ENCODE measurements at places on chromosomes 2 and 18. TPM values are rescaled to one million over a fixed set of nuclear protein-coding genes. Genes with fewer than 3 reads are reported as not detected.

Gene SLC5A6
- total RNA-seq: 101 TPM

DNA sequence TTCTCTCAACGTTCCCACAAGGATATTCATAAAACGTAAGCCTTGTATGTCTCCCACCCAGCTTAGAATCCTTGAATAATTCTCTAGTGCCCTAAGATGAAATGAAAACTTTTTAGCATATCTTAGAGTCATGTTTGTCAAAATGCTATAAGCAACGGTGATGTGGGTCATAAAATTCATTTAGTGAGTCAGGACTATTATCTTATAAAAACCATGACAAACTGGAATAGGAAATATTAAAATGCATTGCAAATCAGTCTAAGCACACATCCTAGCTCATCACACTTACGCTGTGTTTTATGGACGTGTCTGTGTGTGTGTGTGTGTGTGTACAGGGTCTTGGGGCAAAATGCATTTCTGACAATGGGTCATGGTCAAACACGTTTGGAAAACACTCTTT, 119.9 kb upstream of the ST6GAL2 start:
- DNase-seq: no peak

DNA sequence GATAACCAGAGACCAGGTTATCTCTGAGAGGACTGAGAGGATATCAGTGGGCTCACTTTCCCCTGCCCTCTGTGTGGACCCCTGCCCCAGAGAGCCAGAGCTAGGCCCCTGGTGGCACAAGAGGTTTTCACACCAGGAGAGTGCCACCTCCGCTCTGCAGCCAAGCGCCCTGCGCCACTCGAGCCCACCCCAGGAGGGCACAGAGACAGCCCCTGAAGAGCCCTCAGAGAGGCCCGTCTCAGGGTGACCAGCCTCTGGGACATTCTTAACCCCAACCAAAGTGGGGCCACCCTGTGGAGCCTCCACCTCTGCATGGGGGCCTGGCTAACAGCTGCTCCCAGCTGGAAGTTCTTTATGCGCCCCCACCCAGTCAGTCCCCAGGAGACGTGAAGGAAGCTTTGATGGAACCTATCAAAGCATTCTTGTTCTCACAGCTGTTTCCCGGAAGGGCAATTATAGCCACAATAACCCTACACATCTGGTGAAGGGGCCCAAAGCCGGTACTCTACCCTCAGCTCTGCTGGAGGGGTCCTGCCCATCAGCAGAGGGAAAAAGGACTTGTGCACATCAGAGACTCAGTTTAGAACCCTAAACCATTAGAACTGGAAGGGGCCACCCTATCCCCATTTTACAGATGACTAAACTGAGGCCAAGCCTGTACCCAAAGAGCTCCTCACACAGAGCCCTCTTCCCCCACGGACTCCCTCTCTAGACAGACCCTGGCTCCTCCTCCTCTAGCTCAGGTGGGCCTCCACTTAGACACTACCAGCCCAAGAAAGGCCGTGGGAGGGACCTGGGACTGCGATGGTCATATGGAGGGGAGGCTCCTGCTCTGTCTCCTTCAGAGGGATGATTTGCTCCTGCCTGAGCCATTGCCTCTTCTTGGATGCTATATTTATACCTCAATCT, 101.1 kb downstream of the ZFP36L2 start:
- no peak for DNase-seq

DNA sequence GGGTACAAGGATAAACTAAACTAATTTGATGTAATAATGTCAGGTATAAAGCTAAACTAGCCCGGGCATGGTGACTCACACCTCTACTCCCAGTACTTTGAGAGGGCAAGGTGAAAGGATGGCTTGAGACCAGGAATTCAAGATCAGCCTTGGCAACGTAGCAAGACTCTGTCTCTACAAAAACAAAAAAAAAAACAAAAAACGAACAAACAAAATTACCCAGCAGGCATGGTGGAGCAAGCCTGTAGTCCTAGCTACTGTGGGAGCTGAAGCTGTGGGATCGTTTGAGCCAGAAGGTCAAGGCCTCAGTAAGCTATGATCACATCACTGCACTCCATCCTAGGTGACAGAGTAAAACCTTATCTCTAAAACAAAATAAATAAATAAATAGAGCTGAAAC, 131.8 kb upstream of the KYNU start:
- no peak for DNase-seq

- no peak for DNase-seq
Measured at GRCh38 chr2:12618576-12618975, 98.2 kb upstream of the TRIB2 start.

Gene MFSD6
- 20.9 TPM for total RNA-seq

- DNase-seq: peak; percentile 42
Measured at GRCh38 chr2:192035731-192036442, 158.8 kb downstream of the TMEFF2 start.

Gene GKN2
- total RNA-seq: not detected

DNA sequence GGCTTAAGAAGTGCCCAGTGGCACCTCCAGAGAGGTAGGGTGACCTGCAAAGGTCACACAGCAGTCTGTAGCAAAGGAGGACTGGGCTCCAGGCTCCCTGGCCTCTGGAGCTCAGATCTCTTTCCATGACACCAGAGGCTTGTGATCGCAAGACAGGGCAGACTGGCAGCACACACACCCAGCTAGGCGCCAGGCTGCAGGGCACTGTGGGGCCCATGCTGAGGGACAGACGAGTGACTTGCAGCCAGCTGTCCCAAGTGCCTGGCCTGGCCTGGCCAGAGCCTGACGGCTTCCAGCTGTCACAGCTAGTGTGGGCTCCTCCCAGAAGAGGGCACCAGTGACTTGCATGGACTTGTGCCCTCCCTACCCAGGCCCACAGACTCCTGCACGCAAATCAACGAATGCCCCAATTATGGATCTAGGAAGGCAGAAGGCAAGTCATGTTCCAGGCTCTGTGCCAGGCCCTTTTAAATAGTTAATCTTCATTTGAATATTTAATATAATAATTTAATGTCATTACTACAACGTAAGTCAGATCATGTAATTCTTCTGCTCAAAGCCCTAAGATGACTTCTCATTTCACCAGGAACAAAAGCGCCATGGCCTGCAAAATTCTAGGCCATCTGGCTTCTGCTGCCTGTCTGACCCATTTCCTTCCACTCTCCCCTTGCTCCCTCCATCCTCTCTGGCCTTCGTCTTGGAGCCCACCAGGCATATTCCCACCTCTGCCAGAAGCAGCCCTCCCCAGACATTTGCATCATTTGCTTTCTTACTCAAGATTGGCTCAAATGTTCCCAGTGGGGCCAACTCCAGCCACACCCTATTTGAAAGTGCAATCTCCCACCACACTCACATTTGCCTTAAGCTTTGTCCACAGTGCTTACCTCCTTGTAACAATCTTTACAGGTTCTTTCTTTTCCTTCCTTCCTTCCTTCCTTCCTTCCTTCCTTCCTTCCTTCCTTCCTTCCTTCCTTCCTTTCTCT, 3.7 kb upstream of the SPEG start:
- peak; percentile 39 for DNase-seq

GRCh38 chr18:22271030-22271429, 101.6 kb downstream of the GATA6 start:
- DNase-seq: no peak

- no peak for DNase-seq
Measured at GRCh38 chr18:3832025-3832638, 382.2 kb downstream of the TGIF1 start.

Gene CCDC150
- 12.0 TPM for total RNA-seq

DNA sequence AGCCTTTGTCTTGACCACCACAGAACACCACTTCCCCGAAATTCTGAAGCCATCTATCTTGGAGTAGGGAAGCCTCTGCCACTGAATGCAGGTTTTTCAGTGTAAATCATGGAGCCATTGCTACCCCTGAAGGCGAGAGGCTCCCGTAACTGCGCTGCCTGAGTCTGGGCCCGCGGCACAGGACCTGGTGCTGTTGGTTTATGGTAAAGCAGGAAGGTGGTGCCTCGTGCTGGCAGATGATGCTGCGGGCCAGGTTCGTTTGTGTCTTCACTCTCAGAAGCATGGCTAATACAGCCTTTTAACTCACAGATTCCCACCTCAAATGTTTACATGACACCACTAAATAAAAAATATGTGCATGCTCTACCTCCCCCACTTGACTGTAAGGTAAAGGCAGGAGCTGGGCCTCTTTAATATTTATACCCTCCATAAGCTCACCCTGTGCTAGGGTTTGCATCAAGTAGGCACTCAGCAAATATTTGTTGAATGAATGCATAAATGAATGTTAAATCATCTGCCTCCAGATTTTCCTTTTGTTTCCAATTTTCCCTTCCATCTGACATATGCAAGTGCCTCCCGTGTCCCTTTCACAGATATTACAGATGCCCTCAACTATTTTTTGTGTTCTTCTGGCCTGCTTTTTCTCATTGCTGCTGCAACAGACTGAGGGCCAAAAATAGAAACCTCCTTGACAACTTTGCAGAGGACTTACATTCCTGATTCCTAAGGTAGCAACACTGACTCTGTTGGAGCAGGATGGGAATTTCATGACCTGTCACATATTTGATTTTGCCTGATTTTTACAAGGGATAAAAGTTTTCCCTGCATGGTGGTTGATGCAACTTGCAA, 83.5 kb upstream of the CPO start:
- DNase-seq: no peak

Gene MDH1B
- 3.6 TPM for total RNA-seq

Gene ABCB11
- not detected for total RNA-seq

GRCh38 chr2:127860130-127860529, 2.2 kb upstream of the POLR2D start:
- DNase-seq: no peak

GRCh38 chr2:121825003-121825950, 69.8 kb downstream of the TSN start:
- DNase-seq: no peak

- peak; percentile 69 for DNase-seq
Measured at GRCh38 chr2:667332-667999, 9.7 kb downstream of the TMEM18 start.

GRCh38 chr2:2142345-2142744, 188.7 kb downstream of the MYT1L start:
- DNase-seq: peak; percentile 27

- DNase-seq: peak; percentile 64
Measured at GRCh38 chr2:1140389-1141003, 189.8 kb downstream of the SNTG2 start.

Gene GPR45
- not detected for total RNA-seq

DNA sequence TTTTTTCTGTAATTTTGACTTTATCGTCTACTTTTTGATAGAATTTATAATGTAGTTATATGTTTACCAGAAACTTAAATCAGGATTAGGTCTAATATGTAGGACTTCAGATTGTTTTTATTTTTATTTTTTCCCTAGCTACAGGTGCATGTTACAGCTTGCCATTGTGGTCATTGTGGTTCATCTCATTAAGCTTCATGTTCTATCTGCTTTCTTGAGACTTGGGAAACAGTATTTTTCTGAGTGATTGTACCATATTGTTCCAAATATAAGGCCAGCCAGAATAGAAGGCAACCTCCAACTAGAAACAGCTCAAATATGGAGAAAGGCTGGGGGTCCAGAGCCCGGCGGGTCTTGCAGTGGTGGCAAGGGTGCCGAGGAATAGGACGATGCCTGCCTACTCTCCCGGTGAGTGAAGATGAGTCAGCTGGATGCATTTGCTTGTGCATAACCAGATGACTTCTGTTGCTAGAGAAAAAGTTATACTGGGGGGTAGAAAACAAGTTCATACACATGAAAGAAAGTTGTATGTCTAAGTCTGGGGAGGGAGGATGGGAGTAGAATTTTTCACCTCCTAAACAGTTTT, 188.4 kb downstream of the CCDC85A start:
- peak; percentile 14 for DNase-seq

GRCh38 chr2:218407717-218408116, 8.0 kb downstream of the CTDSP1 start:
- no peak for DNase-seq

GRCh38 chr18:23967321-23968089, 47.0 kb upstream of the TTC39C start:
- no peak for DNase-seq

Gene FAM110C
- total RNA-seq: 0.57 TPM

DNA sequence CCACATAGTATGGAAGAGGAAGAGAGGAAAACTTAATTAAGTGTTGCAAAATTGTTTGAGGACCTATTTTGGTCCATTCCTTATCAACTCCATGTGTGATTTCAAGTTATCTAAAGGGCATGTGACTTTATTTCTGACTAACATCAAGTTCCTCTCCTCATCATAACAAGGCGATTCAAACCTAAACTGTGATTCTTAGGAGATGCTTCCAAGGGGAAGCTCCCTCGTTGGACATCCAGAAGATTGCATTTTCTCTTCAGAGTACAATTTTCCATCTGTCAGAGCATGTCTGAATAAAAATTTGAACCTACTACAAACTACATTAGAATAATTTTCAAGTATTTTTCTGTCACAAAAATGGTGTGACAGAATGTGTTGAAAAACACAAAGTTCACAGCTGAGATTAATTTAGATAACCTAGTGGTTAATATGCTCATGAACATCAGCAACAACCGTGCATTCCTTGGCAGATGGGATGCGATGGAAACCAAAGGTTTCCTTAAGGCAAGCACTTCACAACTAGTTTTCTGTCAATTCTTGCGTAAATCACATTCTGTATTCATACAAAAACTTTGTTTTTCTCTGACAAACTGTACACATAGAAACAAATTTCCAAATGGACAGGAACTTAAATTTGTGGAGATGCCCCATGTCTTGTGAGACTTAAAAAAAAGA, 4.2 kb downstream of the SFT2D3 start:
- DNase-seq: no peak

DNA sequence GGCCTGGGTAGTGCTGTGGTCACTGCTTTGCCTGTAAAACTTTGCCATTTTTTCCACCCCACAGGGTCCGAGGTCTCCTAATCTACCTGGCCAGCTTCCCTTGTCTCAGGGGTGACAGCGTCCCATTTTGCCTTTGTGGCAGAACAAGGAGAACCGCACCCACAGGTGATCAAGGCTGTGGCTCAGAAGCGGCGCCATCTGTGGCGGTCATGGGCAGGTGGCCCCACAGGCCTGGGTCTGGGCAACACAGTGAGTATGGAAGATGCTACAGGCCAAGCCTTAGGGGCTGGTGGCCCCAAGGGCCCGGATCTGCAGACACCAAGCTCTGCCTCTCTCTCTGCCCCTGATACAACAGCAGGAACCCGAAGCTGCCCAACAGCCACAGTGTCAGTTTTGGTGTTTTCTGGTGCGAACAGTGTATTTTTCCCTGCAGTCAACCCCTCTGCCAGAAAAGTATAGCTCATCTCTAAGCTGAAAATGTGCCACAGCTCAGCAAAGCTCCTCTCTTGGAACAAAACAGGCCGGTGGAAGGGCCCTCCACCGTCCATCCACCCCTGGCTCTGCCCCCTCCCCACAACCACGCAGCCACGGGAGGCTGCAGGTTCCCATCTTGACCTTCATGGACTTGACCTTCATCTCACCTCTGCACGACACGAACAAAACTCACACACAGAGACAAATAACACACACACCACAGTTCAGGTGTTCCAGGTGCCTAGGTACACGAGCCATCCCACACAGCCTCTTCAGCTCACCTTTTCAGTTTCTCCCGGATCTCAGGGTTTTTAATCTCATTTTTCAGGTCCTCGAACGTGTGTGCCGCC, 96.7 kb downstream of the PXDN start:
- DNase-seq: peak; percentile 3

Gene DHX57
- 19.3 TPM for total RNA-seq

- DNase-seq: no peak
Measured at GRCh38 chr2:70657246-70657645, 103.6 kb upstream of the TGFA start.

GRCh38 chr18:77177009-77177408, 44.4 kb upstream of the MBP start:
- no peak for DNase-seq

Data from Daoy (cell line).